Activated CD4-positive, alpha-beta T cell treated with anti-CD3 and anti-CD28 coated beads for 24 hours (primary cell): ENCODE measurements at places on chromosomes 3 and 15.
A peak's percentile ranks its signal among the peaks of the same experiment; 100 is the strongest.

DNA sequence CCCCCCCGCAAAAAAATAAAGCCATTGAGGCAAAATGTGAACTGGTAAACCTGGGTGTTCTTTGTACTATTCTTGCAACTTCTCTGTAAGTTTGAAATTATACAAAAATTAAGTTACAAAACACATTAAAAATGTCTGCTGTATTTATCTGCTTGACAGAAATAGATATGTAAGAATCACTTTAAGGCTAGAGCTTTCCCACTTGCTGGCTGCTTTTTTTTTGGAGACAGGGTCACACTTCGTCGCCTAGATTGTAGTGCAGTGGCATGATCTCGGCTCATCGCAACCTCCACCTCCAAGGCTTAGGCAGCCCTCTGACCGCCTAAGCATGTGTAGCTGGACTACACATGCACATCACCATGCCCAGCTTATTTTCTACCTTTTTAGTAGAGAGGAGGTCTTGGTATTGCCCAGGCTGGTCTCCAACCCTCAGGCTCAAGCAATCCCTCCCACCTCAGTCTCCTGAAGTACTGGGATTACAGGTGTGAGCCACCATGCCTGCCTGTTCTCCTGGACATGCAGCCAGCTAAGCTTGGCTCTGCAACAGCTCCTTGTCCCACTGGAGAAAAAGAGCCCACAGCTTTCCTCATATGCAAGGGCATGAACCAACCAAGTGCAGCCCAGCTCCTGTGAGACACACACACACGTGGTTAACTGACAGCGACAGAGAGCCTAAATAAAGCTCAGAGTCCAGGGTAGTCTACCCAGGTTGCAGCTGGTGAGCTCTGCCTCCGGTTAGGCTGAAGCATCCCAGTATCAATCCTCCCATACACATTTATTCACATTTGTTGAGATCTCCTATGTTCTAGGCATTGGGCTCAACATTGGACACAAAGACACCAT is 4.5 kb downstream of the RPS17 start:
- DNase-seq, result no peak

DNA sequence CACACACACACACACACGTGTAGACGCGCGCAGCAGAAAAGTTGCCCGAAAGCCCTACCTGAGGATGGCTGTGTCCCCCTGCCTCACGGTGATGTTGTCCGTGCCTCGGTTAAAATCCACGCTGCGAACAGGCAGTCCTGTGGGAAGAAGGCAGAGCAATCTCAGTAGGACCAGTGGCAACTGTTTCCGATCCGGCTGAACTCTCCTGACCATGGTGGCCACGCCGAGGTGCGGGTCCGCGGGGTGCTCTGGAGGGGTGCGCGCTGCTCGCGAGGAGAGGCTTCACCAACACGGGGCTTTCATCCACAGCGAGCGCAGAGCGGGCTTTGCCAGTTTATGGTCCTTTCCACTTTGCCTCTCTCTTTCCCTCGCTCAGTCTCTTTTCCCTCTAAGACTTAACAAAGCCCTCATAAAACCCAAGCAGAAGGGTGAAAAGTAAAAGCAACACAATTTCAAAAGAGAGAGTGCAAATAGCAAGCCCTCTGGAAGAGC is 422 bp downstream of the LSAMP start:
- no peak for DNase-seq

DNA sequence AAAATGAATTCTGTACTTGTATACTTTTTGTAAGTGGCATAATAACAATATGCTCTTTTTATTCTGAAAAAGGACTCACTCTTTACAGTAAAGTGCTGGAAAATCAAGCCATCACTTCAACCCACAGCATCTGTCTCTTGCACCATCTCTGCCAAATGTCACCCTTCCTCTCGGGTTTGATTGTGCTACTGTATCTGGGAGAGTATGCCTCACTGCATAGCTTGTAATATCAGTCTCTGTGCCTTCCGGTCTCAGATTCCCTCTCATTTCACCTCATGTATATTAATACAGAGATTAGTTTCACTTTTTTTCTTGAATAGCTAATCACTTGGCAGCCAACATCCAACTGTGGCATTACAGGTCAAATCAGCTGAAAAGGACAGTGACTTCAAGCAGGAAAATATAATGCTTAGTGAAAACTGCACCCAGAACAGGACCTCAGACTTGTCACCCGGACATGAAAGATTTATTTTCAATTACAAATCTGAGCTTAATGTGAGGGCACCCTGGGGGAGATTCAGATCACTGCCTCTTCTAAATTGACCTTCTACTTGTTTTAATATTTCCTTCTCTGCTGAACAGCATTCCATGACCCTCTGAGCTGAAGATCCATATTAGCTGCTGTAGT is 605.8 kb upstream of the NAALADL2 start:
- no peak for DNase-seq

DNA sequence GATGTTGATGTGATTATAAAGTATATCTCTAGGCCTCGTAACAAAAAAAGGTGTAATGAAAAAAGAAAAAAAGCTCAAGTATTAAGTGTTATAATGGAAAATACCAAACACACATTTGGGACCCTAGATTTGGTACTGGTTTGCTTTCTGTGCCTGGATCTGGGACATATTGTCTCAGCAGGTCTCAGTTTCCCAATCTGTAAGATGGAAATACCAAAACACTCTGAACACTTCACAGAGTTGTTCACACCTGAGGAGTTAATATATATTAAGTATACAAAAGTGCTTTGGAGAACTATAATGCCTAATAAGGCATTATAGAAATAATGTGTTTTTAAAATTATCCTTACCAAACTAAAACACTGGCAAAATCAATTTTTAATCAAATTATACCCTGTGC is 60.0 kb downstream of the CLASP2 start:
- DNase-seq, result no peak

DNA sequence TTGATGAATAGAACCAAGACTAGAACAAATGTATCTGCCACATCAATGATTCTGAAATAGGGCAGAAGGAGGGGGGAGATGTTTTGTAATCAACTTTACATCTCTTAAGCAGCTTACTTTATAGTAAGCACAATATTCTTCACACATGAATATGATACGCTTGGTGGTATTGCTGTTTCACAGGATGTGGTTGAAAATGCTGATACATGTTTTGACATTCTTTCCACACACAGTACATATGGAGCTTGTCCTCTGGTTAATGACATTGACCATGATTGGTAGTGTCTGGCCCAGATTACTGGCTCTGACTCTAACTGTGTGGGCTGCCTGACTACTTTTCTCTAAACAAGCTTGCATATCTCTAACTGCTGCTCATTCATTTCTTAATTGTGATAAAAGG is 168.9 kb downstream of the KLHL25 start:
- DNase-seq, result no peak

DNA sequence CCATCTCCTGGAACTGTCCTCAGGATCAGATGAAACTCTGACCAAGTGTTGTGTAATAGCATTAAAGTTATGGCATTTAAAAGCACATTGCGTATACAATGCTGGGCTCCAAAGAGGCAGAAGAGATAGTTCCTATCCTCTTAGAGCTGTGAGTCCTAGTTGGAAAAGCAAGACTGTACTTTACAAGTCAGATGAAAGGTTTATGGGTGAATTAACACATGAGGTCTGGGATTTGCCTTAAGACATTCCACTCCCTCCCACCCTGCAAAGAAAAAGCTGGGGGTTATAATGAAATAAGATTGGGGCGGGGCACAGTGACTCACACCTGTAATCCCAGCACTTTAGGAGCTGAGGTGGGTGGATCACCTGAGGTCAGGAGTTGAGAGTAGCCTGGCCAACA is 35.6 kb downstream of the SNAPC5 start:
- no peak for DNase-seq

GRCh38 chr15:46461416-46461815 is 826.6 kb downstream of the SQOR start:
- no peak for DNase-seq

DNA sequence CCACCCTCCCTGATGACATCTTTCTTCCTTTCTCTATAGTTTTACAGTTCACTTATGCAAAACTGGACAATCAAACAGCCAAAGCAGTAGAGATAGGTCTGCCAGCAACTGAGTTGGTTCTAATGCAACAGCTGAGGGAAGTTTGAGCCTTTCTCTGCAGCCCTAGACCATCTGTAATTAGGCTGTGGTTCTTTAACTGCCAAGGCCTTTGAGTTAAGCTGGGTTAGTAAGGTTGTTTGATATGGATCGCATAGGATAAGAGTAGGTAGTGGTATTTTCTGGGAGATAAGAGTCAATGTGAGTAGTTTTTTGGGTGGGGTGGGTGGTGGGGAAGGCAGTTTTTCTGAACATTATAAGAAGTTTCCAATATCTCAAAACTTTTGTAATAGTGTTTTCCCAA is 3.0 kb downstream of the RPL39L start:
- no peak for DNase-seq

DNA sequence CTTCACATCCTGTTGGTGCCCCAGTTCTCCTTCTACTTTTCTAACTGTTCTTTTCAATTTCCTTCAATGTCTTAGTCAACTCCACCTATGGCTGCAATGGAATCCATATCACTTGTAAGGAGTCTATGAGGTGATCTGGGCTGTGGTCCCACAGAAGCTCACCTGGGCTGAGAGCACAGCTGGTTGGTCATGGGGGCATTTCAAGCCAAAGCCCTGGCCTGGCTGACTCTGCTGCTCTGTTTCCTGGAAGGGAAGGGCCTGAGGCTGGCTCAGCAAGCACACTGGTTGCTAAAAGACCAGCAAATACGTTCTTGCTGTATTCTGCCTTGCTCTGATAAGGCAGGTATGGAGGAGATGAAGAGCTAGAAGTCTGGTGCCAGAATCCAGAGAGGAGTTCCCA is 29.0 kb downstream of the AMOTL2 start:
- DNase-seq, result no peak

- DNase-seq, result no peak
Observed at GRCh38 chr3:16140116-16140893, 34.2 kb upstream of the GALNT15 start.

- no peak for DNase-seq
Observed at GRCh38 chr3:125079675-125080045, 23.9 kb upstream of the HEG1 start.

- no peak for DNase-seq
Observed at GRCh38 chr3:57007521-57008460, 52.7 kb upstream of the SPATA12 start.

DNA sequence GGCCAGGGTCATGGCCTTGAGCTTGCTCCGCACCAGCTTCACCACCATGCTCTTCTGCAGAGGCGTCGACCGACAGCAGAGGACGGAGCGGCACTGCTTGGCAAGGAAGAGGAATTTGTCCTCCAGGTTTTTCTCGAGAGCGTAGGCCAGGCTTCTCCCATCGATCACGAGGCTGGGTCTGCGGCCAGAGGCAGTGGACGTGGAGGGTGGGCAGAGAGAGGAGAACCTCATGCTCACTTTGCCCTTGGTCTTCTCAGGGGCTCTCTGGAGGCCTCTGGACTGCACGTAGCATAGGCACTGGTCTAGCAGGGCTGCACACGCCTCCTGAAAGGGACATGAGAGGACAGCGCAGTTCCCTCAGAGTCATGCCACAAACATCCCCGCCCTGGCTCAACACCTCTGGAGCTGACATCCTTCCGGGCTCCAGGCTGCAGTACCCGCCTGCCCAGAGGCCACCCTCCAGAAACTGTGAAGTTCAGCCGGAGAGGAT is 168.3 kb downstream of the ATP10A start:
- no peak for DNase-seq

DNA sequence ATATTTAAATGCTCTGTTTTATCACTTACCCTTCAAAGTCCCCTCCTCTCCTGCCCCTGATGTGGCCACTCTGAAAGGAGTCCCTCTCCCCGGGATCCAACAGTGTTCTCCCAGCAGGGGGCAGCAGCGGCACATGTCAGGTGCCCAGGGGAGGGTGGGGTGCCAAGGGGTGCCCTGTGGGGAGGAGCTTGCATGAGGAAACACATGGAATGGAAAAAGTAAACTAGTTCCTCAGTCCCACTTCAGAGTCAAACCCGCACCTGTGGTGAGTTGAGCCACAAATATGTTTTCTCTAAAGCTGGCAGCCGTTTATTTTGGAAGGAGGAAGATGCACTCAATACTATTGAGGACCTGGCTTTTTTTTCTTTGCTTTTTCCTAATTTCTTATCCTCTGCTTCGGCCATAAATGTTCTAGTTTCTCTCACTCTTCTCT is 30.1 kb upstream of the NRROS start:
- DNase-seq, result peak; percentile 96

- DNase-seq, result no peak
Observed at GRCh38 chr3:171691485-171691884, 118.8 kb downstream of the PLD1 start.

GRCh38 chr3:71489315-71489761 is 94.2 kb downstream of the FOXP1 start:
- DNase-seq, result no peak

DNA sequence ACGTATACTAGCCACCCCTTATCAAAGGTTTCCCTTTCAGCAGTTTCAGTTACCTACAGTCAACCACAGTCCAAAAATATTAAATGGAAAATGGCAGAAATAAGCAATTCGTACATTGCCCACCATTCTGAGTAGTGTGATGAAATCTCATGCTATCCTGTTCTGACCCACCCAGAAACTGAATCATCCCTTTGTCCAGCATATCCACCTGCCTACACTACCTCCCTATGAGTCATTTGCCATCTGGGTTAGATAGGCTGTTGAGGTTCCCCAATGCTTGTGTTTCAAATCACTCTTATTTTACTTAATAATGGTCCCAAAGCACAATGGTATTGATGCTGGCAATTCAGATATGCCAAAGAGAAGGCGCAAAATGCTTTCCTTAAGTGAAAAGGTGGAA is 15.3 kb upstream of the PHC3 start:
- no peak for DNase-seq

DNA sequence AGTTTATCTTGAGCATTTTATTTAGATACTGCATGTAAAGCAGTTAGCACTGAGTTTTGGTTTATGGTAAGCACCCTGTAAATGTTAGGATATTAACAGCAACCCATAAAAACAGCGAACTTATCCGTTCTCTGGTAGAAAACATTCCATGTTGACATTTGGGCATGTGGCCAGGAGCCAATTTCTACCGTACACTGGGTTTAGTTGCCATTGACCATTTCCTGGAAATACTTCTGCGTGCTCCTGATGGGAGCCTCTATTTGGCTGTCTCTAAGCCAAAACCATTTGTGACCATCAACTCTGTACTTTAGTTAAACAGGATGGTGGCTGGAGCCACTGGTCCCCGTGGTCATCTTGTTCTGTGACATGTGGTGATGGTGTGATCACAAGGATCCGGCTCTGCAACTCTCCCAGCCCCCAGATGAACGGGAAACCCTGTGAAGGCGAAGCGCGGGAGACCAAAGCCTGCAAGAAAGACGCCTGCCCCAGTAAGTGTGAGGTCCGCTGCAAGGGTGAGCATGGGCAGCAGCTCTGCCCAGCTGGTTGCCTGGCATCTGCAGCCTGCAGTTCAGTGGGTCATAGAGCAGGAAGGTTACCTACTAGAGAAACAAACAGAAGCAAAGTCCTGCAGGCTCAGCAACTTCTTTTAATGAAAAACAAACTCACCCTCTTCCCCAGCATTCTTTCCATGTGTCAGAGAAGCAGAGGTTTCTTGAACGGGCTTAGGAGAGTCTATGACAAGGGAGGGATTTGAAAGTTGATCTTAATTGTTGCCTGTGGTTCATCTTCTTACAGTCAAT is 7.1 kb downstream of the THBS1 start:
- DNase-seq, result no peak

DNA sequence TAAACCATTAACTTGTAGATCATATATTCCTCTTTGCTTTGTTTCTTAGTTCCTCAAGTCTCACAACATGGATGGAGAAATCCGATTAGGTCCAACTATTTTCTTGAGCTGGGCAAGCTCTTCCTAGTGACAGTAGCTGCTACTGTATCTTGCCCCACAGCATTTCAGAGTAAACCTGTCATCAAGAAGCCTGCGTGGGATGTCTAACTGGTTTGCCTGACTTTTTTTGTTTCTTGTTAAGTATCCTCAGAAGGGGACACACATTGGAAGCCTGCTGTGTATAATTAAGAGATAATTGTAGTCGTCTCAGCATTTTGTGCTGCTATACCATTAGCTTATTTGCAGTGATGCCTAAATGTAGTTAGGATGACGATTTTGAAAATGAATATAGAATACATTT is 29.3 kb upstream of the STT3B start:
- no peak for DNase-seq
